HFFc6 (cell line): ENCODE measurements at places on chromosomes 4 and X. TPM values are rescaled to one million over a fixed set of nuclear protein-coding genes. Genes with fewer than 3 reads are reported as not detected.

Gene CSN3
- total RNA-seq, result not detected in 3 replicates

Gene TRIM61
- total RNA-seq, result not detected in 3 replicates

Gene TRPC3
- not detected in 3 replicates for total RNA-seq

DNA sequence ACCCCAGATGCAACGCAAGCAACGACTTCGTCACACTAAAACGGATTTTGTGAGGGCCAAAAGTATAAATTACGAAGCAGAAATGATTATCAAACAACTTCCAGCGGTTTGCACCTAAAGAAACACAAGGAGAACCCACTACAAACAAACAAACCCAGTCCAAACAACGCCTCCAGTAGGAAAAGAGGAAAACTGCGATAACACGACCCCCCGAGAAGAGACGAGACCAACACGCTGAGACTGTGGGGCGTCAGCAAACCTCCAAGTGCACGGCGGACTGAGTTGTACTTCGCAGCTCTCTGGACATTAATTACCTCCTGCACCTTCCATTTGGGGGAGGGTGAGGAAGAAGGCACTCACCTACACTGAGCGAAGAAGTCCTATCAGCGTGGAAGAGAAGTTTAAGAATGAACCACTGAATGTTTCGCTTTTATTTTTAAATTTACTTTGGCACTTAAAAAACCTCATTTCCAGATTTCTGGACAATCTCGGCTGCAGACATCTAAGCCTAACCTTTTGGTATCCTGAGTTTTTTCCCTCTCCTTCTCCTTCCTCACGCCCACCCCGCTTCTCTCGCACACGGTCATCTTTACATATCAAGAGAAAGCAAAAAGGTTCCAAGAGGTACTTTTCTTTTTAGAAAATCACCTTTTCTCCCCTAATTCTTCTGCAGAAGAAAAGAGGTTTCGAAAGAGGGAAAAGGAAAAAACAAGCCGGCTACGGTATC is at the start of gene MAB21L2:
TSS of gene MAB21L2 (plus strand) at position 6 of the 727 bp plus-strand sequence. CDS start 879 bp downstream, outside the sequence.
- no peak within 1 kb of the TSS for H3K4me3 ChIP-seq
- H3K4me1 ChIP-seq, result 0 out of 2 replicates have a peak, but pooled peaks cover 5% of the 10 kb centered on the region
- peaks cover 35% of the 10 kb centered on the region for H3K36me3 ChIP-seq
- no peaks in the 10 kb centered on the region; the same call in 1 of the 2 replicates for H3K27me3 ChIP-seq
- DNase-seq, result no peak

- no peaks in the 10 kb centered on the region for H3K36me3 ChIP-seq
- no peaks in the 10 kb centered on the region for H3K4me1 ChIP-seq
- no peak overlapping the region for H3K27ac ChIP-seq
- no peaks in the 10 kb centered on the region; the same call in 1 of the 2 replicates for H3K27me3 ChIP-seq
- no peak overlapping the region for H3K4me3 ChIP-seq
These were observed 64.0 kb upstream of the VCX2 start for GRCh38 chrX:8235026-8235425.

GRCh38 chrX:107699616-107700015 is 71.3 kb downstream of the PRPS1 start:
- DNase-seq, result no peak
- H3K27me3 ChIP-seq, result peaks cover 8% of the 10 kb centered on the region
- H3K4me1 ChIP-seq, result peaks cover 6% of the 10 kb centered on the region; the same call in 1 of the 2 replicates
- no peaks in the 10 kb centered on the region for H3K36me3 ChIP-seq
- no peak overlapping the region for H3K27ac ChIP-seq
